ENCODE measurements at places on chromosomes 12 and 14.
A peak's percentile ranks its signal among the peaks of the same experiment; 100 is the strongest.

DNA sequence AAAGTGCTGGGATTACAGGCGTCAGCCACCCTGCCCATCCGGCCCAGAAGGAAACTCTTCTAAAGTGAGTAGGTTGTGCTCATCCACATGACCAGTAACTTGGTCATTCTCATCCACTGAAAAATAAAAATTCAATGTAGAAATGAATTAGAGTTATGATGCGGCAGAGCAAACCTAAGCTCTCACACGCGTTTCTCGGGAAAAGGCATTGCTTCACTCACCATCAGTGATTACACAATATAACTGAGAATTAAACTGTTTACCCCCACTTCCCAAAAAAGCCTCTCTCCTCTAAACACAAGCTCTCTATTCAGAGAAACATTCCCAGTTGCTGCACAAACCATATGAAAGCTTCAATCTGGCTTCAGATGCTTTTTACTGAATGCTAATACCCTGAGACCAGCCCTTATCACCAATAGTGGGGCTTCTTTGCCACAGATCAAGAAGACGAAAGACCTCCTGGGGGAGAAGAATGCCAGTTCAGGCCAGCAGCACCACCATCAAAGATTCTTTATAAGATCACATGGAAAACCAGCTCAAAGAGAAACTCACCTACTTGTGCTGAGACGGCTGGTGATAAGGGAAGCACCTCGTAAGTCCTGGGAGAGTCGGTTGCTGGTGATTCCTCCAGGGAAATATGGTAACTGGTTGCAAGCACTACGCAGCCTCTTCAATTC lies 121.5 kb upstream of the SFSWAP start:
- DNase-seq = no peak

GRCh38 chr12:82411546-82412230 lies 53.4 kb downstream of the METTL25 start:
- DNase-seq = no peak

DNA sequence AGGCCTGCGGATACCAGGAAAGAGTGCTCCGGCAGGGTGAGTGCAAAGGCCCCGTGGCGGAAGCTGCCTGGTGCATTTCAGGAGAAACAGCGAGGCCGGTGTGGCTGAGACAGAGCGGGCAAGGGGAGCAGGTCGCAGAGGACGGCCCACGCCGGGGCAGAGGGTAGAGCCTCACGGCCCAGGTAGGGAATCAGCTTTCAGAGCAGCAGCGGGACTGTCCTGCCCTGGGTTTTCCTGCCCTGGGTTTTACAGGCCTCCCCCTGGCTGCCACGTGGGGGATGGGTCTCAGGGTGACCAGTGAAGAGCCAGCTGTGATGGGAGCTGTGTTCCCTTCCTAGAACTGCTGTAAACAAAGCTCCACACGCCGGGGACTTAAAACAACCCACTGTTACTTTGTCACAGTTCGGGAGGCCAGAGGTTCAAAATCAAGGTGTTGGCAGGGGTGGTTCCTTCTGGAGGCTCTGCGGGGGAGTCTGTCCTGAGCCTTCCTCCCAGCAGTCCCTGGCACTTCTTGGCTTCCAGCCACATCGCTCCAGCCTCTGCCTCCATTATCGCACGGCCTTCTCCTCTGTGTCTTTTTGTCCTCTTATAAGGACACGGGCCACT lies 10.4 kb downstream of the NCOR2 start:
- no peak for DNase-seq

DNA sequence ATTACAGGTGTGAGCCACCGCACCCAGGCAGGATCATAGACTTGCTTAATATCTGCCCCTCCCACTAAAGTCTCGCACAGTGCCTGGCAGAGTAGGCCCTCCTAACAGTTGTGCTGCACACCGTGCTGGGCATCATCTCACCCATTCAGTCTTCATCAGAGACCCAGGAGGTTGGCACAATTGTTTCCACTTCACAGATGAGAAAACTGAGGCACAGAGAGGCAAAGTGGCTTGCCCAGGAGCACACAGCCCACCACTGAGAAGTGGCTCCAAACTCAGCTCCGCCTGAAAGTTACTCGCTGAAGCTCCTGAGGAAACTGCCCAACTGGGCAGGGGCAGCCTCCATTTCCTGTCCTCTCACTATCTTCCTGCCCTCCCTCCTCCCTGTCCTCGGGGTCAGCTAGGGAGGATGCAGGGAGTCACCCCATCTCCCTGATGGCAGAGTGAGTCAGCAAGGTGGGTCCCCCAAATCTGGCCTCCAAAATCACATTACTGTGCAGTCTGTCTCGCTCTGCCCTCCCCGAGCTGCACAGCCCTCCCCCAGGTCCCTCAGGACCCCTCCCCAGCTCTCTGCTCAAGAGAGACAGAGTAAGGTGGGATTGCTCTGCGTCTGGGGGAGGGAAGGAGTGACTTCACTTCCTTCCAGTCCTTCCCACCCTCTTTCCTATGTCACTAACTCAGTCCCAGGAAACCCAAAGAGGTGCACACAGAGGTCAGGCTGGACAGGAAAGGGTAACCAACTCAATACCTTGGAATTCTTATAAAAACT lies 5.7 kb downstream of the SLC8B1 start:
- DNase-seq = no peak

GRCh38 chr12:10528174-10528953 lies 22.7 kb downstream of the EIF2S3B start:
- DNase-seq = no peak

DNA sequence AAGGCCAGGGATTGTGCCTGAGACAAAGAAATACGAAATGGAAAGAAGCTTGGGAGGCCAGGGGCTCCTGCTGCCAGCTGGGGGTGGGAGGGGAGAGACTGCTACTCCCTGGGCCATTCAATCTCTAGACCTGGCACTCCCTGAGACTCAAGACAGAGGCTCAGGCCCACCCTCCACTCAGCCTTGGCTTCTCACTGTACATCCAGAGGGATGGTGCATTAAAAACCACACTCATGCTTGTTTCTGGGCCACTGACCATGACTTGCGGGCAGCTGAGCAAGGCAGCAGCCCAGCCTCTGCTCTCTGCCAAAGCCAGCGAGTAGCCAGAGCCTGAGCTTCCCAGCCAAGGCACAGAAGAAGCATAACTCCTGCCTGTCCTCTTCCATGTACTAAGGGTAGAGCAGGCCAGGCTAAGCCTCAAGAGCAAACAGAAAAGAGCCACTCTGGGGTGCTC lies 41.5 kb downstream of the PITPNM2 start:
- no peak for DNase-seq

GRCh38 chr14:64209444-64210131 lies 84.6 kb downstream of the ESR2 start:
- no peak for DNase-seq

- DNase-seq = peak; percentile 64
Observed at GRCh38 chr12:107536613-107537012, 149.0 kb upstream of the PWP1 start.

DNA sequence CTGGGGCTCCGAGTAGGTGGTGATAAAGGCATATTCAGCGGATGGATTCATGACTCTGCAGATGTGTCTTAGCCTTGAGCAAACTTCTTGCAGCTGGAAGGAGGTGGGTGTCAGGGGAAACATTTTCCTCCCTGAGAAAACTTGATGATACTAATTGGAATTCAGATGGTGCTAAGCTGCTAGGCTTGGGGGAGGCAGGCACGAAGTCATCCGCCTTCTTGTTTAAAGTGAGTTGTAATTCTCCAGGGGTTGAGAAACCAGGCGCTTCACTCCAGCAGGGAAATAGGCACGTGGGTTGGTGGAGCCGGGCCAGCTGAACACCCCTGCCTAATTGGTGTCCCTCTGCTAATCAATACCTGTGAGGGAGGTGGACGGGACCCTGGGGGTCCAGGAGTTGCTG lies 48.9 kb upstream of the FAM181A start:
- DNase-seq = no peak

DNA sequence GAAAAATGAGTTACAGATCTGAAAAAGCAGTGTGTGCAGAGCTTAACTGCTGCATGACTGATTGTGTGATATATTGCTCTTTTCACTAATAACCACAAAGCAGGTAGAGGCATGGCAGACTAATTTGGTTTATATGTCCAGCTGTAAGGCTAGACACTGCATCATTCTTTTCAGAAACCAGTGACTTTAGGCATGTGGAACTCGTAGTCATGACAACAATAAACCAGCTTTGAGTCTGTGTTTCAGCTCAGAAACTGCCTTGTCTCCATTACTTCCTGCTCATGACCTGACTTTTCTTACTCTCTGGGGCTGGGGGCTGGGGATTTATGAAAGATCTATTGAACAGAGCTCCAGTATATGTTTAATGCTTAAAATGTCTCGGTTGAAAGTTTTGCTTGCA lies 146.8 kb upstream of the LRIG3 start:
- DNase-seq = peak; percentile 76

Data from fibroblast of skin of right quadriceps (primary cell).